Activated naive CD8-positive, alpha-beta T cell treated with anti-CD3 and anti-CD28 coated beads, Interleukin-2, amount 50 U/mL, for 24 hours (primary cell): ENCODE measurements at places on chromosomes 6 and 20.
A peak's percentile ranks its signal among the peaks of the same experiment; 100 is the strongest.

GRCh38 chr6:159012201-159012600, 12.2 kb upstream of the RSPH3 start:
- DNase-seq: no peak

DNA sequence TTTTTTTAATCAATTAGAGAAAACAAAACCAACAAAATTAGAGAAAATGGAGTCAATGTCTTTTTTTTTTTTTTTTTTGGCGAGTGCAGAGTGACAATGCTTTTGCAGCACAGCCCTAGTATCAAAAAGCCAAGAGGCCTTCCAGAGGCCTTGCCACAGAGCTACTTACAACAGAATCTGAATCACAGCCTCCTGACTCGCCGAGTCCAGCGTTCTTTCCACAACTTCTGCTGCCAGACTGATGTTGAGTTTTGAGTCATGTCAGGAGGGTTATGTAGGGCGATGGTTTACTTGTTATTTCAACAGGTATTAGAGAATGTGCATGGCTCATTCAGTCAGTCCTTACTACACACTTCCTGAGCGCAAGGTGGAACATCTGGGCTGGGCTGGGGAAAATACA, 88.6 kb downstream of the FNDC1 start:
- no peak for DNase-seq

DNA sequence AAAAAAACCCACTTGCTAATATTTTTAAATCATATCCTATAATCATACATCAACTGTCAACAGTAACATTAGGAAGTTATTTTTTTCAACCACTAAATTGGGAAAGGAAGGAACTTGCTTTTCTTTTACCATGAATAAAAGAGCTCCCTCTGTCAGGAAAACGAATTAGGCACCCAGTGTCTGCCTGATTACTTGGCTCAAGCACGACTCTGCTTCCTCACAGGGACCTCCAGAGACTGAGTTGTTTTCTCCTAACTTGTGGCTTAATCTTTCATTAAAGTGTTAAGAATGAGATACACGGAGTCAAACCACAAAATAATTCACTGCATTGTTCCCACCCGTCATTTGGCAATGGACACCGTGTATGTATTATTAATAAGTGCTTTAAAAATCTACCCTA, 1405.1 kb upstream of the EYS start:
- DNase-seq: no peak

GRCh38 chr6:139496654-139497344, 122.4 kb upstream of the CITED2 start:
- DNase-seq: no peak

DNA sequence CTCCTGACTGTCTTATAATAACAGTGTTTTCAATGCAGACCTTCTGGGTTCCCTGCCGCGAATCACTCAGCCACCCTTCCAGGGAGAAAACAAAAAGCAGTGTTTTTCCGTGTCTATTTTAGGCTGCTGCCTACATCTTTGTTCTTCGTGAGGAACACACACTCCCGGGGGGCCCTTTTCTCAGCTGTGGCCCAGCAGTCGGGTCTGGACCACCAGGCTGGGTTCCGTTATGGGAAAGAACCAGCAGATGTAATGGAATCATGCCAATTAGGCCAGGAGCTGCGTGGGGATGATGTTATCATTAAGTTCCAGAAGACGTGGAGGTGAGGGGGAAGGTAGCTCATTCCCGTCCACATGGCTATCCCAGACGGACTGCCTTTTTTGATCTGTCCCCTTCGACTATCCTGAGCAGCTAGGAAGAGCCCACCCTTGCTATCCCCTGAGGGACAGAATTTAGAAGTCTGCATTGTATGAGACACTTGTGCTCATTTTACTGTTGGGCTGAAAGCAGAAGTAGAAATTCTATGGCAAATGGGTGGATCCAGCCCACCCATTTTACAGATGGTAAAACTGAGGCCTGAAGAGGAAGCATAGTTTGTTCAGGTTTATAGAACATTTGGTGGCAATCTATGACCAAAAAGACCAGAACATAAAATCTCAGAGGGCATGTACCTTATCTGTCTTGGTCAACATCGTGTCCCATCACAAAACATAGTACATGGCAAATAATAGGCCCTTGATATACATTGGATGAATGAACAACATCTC, 54.5 kb downstream of the KCNB1 start:
- DNase-seq: no peak

DNA sequence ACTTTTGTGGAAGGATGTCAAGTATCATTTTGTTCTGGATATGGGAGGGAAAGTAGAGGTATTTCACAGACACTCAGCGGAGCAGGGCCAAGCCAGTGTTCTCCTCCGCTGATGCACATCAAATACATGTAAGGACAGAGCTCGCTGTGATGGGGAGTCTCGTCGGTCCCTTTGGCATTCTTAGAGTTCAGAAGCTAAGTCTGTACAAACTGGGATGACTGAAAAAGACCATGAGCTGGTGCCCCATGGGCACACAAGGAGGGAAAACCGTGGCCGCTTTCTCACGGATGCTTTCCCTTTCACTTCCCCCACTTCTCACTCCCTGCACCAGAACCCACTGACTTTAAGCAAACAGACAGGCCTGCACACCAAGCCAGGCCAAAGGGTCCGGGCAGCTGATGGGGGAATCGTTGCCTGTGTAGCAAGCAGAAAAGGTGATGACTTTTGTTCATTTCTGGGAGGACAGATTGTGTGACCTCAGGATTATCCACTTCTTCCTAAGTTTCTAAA, 27.7 kb upstream of the MPC1 start:
- DNase-seq: no peak

DNA sequence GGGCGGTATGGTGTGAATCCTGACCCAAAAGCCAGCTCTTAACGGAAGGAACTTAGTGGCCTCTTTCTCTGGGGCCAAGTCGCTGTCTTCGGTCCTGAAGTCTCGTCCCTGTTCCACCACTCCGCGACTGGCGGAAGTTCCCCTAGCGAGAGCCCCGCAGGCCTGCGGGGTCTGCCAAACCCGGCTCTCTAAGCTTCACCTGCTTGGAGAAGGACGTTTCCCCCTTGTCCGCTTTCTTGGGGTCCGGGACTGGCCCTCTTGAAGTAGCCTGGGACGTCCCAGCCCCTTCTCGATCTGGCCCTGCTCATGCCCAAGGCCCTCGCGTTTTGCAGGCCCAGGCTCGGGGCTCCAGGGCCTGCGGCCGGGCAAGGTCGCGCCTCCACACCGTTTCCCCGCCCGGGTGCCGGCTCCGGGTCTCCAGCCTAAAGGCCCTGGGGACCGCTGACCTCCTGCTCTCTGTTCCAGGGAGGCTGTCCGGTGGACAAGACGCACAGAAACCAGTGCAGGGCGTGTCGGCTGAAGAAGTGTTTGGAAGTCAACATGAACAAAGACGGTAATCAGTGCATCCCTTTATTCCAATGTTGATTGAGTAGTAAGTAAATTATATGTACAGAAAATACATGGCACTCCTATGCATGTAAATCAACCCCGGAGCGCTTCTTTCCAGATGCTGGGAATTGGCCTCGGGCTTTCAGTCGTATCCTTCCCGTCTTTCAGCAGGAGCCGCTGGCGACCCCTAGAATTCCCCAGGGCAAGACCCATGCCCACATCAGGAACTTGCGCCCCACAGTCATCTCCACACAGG, 8.8 kb downstream of the NR2E1 start:
- peak; percentile 55 for DNase-seq

GRCh38 chr6:111091987-111092386, 4.7 kb downstream of the SLC16A10 start:
- DNase-seq: no peak

DNA sequence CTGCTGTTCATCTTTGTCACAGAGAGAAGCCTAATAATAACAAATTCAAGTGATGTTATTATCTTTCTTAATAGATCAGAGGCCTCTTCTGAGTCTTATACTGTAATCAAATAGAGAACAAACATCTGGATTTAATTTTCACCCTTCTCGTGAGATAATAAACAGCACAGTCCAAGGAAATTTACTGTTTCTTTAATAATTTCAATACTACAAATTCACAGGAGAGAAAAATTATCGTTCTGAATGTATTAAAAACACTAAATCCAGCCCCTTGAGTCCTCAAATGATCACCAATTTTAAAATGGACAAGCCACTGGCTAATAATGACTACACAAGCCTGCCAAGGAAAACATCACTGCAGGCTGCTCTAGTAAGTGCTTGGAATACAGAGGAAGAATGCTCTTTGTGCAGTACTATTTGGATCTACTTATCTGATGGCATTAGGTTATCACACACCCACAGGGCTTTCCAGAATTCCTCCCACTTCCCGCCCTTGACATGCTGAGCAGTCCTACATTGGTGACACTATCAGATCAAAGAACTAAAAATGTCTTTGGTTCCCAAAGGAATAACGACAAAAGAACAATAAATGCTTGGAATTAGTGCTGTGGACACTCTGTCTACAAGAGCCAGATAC, 38.1 kb downstream of the SYNE1 start:
- no peak for DNase-seq

DNA sequence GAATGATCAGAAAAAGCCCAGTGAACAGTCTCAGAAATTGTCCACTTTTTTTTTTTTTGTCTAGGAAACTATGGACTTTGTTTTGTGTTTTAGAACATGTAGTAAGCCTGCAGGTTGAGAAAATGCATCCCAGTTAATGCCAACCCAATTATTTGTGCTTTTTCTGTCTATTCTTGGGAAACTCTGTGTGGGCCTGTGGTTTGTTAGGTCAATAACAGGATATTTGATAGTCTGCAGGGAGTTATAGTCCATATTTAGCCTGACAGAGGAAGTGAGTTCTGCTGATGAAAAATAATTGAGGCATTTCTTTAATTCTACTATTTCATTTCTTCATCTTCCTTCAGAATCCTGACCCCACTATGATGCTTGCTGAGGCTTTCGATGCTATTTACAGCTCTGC, 154.0 kb upstream of the LAMP5 start:
- no peak for DNase-seq

DNA sequence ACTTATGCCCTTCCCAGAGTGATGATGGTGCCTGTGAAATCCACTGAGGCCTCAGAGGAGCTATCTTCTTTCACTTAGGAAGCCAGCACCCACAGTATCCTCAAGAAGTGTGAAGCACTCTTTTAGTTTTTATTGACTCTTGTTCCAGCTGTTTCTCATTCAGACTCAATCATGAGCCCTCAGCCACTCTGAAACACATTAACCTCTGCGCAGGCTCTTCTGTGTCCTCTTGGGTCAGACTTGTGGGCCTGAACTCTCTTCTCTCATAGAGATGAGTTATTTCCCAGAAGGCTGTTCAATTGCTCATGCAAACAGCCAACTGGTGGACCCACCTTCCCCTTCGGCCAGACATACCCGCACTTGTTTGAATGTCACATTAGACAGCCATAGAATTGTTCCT, 27.8 kb upstream of the PREP start:
- DNase-seq: no peak

GRCh38 chr6:104418839-104419238, 440.9 kb downstream of the HACE1 start:
- DNase-seq: no peak

DNA sequence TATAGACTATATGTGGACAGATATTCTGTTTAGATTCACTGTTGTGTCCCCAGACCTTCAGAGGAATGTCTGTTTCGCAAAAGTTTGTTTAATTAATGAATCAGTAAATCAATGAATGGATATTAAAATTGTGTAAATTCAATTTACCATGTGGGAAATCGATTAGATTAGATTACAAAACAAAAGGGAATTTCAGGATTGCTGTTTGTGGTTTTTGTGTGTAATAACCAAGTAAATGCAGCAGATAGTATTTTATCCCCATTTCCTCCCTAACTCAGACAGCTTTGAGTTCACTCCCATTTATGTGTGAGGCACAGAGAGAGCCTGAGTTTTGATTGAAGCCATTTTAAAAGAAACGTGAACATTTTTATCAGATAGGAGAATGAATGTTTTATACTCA, 214.8 kb downstream of the ADGB start:
- no peak for DNase-seq

GRCh38 chr20:9989066-9989724, 45.6 kb upstream of the ANKEF1 start:
- no peak for DNase-seq

DNA sequence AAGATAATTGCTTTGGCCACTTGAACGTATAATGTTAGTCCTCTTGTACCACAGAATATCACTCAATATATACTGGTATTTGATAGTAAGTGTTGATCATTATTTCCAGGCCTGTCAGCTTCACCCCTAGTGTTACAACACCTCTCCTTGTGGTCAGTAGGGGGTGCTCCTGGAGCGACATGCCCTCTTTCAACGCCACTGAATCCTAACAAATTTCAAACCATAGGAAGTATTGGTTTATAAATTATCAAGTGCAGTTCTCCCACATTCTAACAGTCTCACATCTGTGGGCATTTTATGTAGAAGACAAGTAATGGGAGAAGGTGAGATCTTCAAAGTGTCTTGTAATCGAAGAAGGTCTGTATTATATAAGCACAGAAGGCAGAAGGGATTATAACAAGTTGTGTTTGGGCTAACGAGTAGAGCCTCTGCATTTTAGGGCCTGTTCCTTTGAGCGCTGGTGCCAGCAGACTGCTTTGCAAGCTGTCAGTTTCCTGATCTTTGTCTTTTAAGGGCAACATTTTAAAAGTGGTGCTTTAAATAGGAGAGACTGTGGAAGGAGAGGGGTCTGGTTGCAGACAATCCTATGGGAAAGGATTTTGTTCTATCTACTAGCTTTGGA, 57.1 kb upstream of the CEP162 start:
- no peak for DNase-seq

GRCh38 chr6:166971271-166971670, 14.9 kb upstream of the RNASET2 start:
- DNase-seq: no peak

DNA sequence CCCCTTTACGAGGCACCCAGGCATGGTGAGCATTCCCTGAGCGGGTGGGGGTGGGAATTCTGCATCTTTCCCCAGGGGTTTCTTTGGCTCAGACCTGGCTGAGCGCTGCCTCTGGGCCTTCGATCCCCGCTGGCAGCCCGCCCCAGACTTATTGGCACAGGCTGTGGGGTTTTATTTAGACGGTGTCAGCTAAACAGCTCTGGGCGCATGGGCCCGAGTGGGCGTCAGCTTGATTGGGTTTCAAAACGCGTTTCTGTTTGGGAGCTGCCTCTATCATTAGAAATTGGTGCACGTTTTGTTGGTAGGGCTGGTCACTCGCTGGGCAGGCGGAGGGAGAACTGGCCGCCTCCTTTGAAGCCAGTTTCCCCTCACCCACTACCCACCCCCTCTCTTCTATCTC, 21.0 kb downstream of the PMEPA1 start:
- DNase-seq: no peak

- DNase-seq: peak; percentile 38
These were observed 3.3 kb downstream of the ADGRB3 start for GRCh38 chr6:68638230-68638900.
